IMR-90 (cell line): ENCODE measurements at places on chromosomes 1 and 21.

- peak; percentile 55 for DNase-seq
Measured at GRCh38 chr1:170010443-170010842, 64.1 kb downstream of the KIFAP3 start.

GRCh38 chr1:88612773-88613172, 71.3 kb upstream of the PKN2 start:
- no peak for DNase-seq

- DNase-seq: no peak
Measured at GRCh38 chr21:38898422-38899096, 92.8 kb downstream of the ETS2 start.

- no peak for DNase-seq
Measured at GRCh38 chr1:23563003-23563402, 3.7 kb upstream of the ID3 start.
